Naive thymus-derived CD8-positive, alpha-beta T cell (primary cell): ENCODE measurements at places on chromosomes 11 and 22. TPM values are rescaled to one million over a fixed set of nuclear protein-coding genes. Genes with fewer than 3 reads are reported as not detected.

Gene CARNS1
- 21.2 TPM for total RNA-seq

- no peak overlapping the region for H3K27ac ChIP-seq
- H3K4me3 ChIP-seq = no peak overlapping the region
- no peaks in the 10 kb centered on the region for H3K27me3 ChIP-seq
- no peaks in the 10 kb centered on the region for H3K36me3 ChIP-seq
- no peaks in the 10 kb centered on the region for H3K4me1 ChIP-seq
These were observed 161.7 kb upstream of the PGR start for GRCh38 chr11:101291279-101291678.

DNA sequence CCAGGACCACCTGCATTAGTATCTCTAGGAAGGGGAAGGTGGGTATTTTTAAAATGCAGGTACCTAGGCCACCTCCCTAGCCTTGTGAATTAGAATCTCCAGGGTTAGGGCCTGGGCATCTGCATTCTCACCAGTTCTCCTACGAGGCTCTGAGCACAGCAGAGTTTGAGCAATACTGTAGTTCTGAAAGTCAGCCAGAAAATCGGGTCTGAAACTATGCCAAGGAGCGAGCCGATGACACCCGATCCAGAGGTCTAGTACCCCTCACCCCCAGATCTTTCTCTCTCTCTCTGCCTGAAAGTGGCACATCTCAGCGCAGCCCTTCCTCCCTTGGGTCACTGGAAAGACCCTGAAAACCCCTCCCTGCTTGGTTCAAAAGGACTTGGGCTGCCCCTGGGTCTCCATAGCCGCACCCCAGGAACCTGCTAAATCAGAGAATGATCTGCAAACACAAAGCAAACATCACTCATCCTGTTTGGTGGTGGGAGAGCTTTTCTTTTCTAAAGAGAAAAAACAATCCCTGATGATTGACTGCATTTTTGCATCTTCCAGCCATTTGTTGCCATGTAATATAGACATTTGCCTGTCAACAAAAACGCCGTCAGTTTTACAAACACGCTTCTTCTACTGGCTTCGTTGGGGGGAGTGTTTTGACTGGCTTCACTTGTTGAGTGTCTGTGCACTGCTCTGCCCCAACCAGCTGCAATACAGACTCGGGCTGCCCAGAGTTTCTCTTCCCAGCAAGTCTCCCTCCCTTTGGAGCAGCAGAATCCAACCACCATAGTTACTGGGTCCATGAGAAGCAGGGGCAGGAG lies 229.9 kb downstream of the MN1 start:
- H3K36me3 ChIP-seq = no peaks in the 10 kb centered on the region
- peaks cover 63% of the 10 kb centered on the region for H3K27me3 ChIP-seq
- H3K4me3 ChIP-seq = no peak overlapping the region

- peaks cover 5% of the 10 kb centered on the region for H3K4me1 ChIP-seq
- H3K27me3 ChIP-seq = peaks cover 1% of the 10 kb centered on the region
- no peak for DNase-seq
These were observed 5.6 kb upstream of the TRABD start for GRCh38 chr22:50179937-50180726.

Gene LGALS1
- 16.8 TPM for total RNA-seq

- no peak overlapping the region for H3K27ac ChIP-seq
- DNase-seq = no peak
- H3K27me3 ChIP-seq = no peaks in the 10 kb centered on the region
- peaks cover 2% of the 10 kb centered on the region for H3K4me1 ChIP-seq
- H3K36me3 ChIP-seq = peaks cover 43% of the 10 kb centered on the region
These were observed 8.9 kb downstream of the PPARA start for GRCh38 chr22:46159212-46159611.

Gene BBOX1
- total RNA-seq = not detected
